ENCODE measurements at places on chromosomes 7 and 10.

- no peak for DNase-seq
These were observed 34.0 kb upstream of the CYTH3 start for GRCh38 chr7:6306471-6306870.

- DNase-seq = no peak
These were observed 546.4 kb upstream of the C7orf33 start for GRCh38 chr7:148044173-148044572.

- DNase-seq = no peak
These were observed 263.6 kb downstream of the SKIDA1 start for GRCh38 chr10:21261842-21262294.

- DNase-seq = no peak
These were observed 135.0 kb downstream of the RALA start for GRCh38 chr7:39758234-39758970.

DNA sequence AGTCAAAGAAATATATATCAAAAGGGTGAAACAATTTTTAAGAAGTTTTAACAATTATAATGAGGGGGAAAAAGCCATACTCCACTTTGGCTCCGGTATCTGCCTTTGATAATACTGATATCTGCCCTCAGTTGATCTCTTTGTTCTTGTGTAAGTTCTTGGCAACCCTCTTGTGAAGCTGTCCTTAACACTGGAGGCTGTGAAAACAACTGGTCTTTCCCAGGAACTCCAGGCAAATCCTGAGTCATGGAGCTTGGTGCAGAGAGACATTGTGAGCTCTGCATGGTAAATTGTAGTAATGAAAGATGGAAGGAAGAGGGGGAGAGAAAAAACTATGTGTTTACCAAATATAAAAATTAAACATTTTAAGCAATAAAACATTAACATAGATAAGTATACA is 11.9 kb upstream of the ERVW-1 start:
- no peak for DNase-seq

GRCh38 chr10:13056456-13057077 is 43.4 kb upstream of the OPTN start:
- no peak for DNase-seq

GRCh38 chr7:927031-927671 is 27.3 kb downstream of the ADAP1 start:
- no peak for DNase-seq

Data from activated CD4-positive, alpha-beta T cell treated with anti-CD3 and anti-CD28 coated beads, Interleukin-2, amount 50 U/mL, for 48 hours (primary cell).